ENCODE measurements at places on chromosomes 4 and X. TPM values are rescaled to one million over a fixed set of nuclear protein-coding genes. Genes with fewer than 3 reads are reported as not detected.
A peak's percentile ranks its signal among the peaks of the same experiment; 100 is the strongest.

- DNase-seq = no peak
- no peaks in the 10 kb centered on the region for H3K4me1 ChIP-seq
- H3K36me3 ChIP-seq = no peaks in the 10 kb centered on the region
- no peaks in the 10 kb centered on the region for H3K27me3 ChIP-seq
- no peak overlapping the region for H3K27ac ChIP-seq
These were observed 119.2 kb upstream of the LEF1 start for GRCh38 chr4:108287834-108288413.

DNA sequence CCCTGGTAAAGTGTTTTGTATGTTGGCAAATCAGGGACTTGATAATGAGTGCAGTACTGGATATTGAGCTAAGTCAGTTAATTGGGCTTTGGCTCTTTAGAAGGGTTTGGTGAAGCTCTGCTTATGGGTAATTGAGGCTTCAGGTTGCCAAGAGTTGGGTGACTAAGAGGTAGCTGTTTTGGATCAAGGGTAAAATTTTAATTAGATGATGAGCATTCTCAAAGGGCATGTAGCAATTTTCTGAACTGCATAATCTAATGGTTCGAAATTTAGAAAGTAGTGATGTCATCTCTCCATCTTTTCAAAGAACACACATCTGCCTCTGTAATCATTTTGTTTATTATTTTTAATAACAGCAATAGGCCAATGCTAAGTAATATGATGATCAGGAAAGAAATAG is 5.5 kb upstream of the TRIM2 start:
- no peak overlapping the region for H3K27ac ChIP-seq
- H3K4me3 ChIP-seq = no peak overlapping the region
- DNase-seq = no peak
- H3K27me3 ChIP-seq = no peaks in the 10 kb centered on the region
- no peaks in the 10 kb centered on the region for H3K36me3 ChIP-seq
- H3K4me1 ChIP-seq = no peaks in the 10 kb centered on the region

DNA sequence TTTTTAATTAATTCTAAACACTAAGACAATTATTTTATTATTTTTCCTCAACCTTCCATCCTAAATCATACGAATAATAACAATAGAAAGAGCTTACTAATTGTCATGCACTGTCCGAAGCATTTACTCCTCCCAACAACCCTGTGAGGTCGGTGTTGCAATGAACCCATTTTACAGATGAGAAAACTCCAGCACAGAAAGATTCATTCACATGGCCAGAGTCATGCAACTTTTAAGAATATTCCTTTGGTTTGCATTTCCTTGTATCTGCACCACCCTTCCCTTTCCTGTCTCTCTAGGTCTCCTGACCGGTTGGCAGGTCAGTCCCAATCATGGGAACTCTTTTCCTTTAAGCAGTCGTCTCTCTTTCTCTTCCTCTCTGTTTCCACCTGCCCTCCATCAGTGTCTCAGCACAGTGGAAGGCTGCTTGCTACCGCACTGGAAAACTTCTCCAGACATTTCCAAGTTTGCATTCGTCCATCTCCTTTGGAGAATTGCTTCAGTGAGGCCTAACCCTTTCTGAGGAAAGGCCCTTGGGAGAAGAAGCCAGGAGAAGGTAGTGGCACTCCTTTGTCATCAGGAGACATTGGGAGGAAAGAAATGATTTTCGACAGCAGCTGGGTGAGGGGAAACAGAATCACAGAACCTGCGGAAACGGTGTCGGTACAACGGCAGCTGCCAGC is 1.9 kb upstream of the TMSB4X start:
- no peaks in the 10 kb centered on the region for H3K27me3 ChIP-seq
- H3K27ac ChIP-seq = peak overlapping the region; percentile 98
- peaks cover 30% of the 10 kb centered on the region for H3K36me3 ChIP-seq
- DNase-seq = no peak

- no peaks in the 10 kb centered on the region for H3K4me1 ChIP-seq
- H3K27me3 ChIP-seq = peaks cover 27% of the 10 kb centered on the region
- H3K27ac ChIP-seq = no peak overlapping the region
- no peaks in the 10 kb centered on the region for H3K36me3 ChIP-seq
- no peak for DNase-seq
- no peak overlapping the region for H3K4me3 ChIP-seq
These were observed 40.1 kb upstream of the SETD7 start for GRCh38 chr4:139596034-139596683.

GRCh38 chrX:147898951-147899350 is 12.8 kb upstream of the FMR1 start:
- no peak for DNase-seq
- H3K4me3 ChIP-seq = no peak overlapping the region
- no peaks in the 10 kb centered on the region for H3K36me3 ChIP-seq
- no peak overlapping the region for H3K27ac ChIP-seq
- H3K4me1 ChIP-seq = no peaks in the 10 kb centered on the region

DNA sequence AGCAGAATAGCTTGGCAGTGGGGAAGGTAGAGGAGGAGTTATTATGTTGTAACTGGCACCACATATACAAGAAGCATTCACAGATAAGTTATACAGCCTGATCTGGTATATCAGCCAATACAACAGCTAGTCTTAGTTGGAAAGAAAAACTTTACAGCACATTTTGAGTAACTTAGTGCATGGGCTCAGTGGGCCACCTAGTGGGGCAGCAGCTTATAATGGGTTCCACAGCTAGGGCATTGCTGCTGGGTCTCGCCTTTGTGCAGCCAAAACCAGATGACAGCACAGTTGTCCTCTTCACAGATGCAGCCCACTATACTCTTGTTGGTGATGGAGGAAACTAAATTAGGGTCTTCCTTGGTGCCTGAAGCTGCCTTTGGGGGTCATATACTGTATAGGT is 448.1 kb upstream of the RASGEF1B start:
- no peak for DNase-seq
- H3K27ac ChIP-seq = no peak overlapping the region
- H3K36me3 ChIP-seq = no peaks in the 10 kb centered on the region
- H3K4me3 ChIP-seq = no peak overlapping the region

DNA sequence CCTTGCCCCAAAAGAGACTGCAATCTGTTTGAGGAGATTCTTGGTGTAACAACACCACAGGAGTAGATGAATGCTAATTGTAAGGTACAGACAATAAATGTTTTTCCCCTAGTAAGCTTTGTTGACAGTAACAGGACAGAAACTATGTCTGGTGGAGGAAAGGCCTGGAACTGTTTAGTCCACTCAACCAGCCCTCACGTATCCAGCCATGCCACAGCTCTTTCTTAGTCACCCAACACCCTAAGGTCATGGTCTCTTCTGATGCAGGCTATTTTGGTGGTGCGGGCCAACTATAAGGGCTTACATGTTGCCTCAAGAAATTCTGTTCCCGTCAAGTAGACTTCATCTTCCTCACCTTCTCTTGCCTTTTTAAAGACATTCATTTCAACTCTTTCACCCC is 75.9 kb upstream of the GAB1 start:
- H3K4me1 ChIP-seq = no peaks in the 10 kb centered on the region
- no peaks in the 10 kb centered on the region for H3K36me3 ChIP-seq
- H3K27me3 ChIP-seq = no peaks in the 10 kb centered on the region

GRCh38 chr4:113397114-113397701 is 347.8 kb downstream of the ANK2 start:
- no peaks in the 10 kb centered on the region for H3K36me3 ChIP-seq
- H3K4me3 ChIP-seq = no peak overlapping the region
- no peaks in the 10 kb centered on the region for H3K4me1 ChIP-seq
- peaks cover 2% of the 10 kb centered on the region for H3K27me3 ChIP-seq

- H3K4me1 ChIP-seq = peaks cover 23% of the 10 kb centered on the region
- no peak overlapping the region for H3K27ac ChIP-seq
- peaks cover 2% of the 10 kb centered on the region for H3K36me3 ChIP-seq
- H3K27me3 ChIP-seq = no peaks in the 10 kb centered on the region
- no peak overlapping the region for H3K4me3 ChIP-seq
- no peak for DNase-seq
These were observed 10.5 kb downstream of the PTTG2 start for GRCh38 chr4:37970702-37971101.

GRCh38 chrX:10098270-10098713 is 58.5 kb upstream of the CLCN4 start:
- DNase-seq = peak; percentile 53
- H3K27me3 ChIP-seq = no peaks in the 10 kb centered on the region
- H3K4me3 ChIP-seq = peak overlapping the region; percentile 79
- peaks cover 34% of the 10 kb centered on the region for H3K4me1 ChIP-seq
- H3K27ac ChIP-seq = peak overlapping the region; percentile 87

- H3K4me3 ChIP-seq = no peak overlapping the region
- H3K36me3 ChIP-seq = no peaks in the 10 kb centered on the region
- no peaks in the 10 kb centered on the region for H3K27me3 ChIP-seq
- H3K27ac ChIP-seq = no peak overlapping the region
These were observed 239.1 kb downstream of the CHM start for GRCh38 chrX:85808217-85808616.

GRCh38 chr4:3674479-3674851 is 91.7 kb upstream of the ADRA2C start:
- no peaks in the 10 kb centered on the region for H3K4me1 ChIP-seq
- H3K36me3 ChIP-seq = no peaks in the 10 kb centered on the region
- H3K4me3 ChIP-seq = no peak overlapping the region
- H3K27ac ChIP-seq = no peak overlapping the region
- no peak for DNase-seq

DNA sequence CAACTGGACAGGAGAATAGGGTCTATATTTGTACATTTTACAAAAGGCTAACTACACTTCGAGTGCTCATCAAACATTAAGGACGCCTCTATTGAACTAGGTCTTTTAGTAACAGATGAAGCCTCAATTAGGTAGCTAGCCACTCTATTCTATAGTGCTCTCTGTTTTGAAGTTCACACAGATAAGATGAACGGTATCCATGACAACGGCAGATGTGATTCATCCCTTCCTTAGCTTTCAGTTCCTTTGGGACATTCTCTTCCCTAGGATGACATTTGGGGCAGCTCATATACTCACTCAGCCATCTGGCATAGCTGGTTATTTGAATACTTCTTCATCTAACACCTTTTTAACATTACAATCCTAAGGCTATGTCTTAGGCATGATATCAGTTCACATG is 62.4 kb upstream of the WDFY3 start:
- H3K27me3 ChIP-seq = no peaks in the 10 kb centered on the region
- H3K4me3 ChIP-seq = no peak overlapping the region
- no peaks in the 10 kb centered on the region for H3K36me3 ChIP-seq
- H3K4me1 ChIP-seq = no peaks in the 10 kb centered on the region

DNA sequence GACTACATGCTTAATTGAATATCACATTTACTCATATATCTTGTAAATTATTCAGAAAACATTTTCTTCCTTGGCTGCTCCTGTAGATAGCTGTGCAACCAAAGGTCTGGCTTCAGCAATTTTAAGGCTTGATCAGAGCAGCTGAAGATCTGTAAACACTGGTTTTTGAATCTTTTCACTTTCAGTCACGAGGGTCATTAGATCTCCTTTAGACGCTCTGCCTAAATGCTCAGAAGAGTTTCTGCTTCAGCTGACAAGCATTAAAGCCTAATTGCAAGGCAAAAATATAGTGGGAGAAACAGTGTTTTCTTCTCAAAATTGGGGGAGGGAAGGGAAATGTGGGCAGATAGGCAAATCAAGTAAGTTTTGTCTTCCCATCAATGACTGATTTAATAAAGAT is 25.7 kb downstream of the TRPC5 start:
- DNase-seq = no peak
- no peak overlapping the region for H3K4me3 ChIP-seq
- H3K27me3 ChIP-seq = no peaks in the 10 kb centered on the region

- peak; percentile 13 for DNase-seq
- peaks cover 3% of the 10 kb centered on the region for H3K36me3 ChIP-seq
- H3K4me3 ChIP-seq = peak overlapping the region; percentile 97
- H3K27ac ChIP-seq = peak overlapping the region; percentile 99
- H3K4me1 ChIP-seq = peaks cover 82% of the 10 kb centered on the region
- no peaks in the 10 kb centered on the region for H3K27me3 ChIP-seq
These were observed 441.9 kb downstream of the INPP4B start for GRCh38 chr4:142404191-142404611.

- H3K4me1 ChIP-seq = no peaks in the 10 kb centered on the region
- no peaks in the 10 kb centered on the region for H3K36me3 ChIP-seq
- H3K4me3 ChIP-seq = no peak overlapping the region
- H3K27me3 ChIP-seq = no peaks in the 10 kb centered on the region
These were observed 373.6 kb upstream of the MAGEB2 start for GRCh38 chrX:29841750-29842149.

- H3K4me1 ChIP-seq = no peaks in the 10 kb centered on the region
- no peaks in the 10 kb centered on the region for H3K27me3 ChIP-seq
- no peak overlapping the region for H3K4me3 ChIP-seq
- H3K27ac ChIP-seq = no peak overlapping the region
These were observed 277.3 kb upstream of the TRPC5 start for GRCh38 chrX:112359906-112360305.

GRCh38 chr4:12846368-12846767 is 637.8 kb downstream of the RAB28 start:
- no peaks in the 10 kb centered on the region for H3K27me3 ChIP-seq
- no peaks in the 10 kb centered on the region for H3K4me1 ChIP-seq
- H3K4me3 ChIP-seq = no peak overlapping the region
- no peak overlapping the region for H3K27ac ChIP-seq
- no peak for DNase-seq

- peak overlapping the region; percentile 89 for H3K27ac ChIP-seq
- H3K36me3 ChIP-seq = peaks cover 18% of the 10 kb centered on the region
- peaks cover 7% of the 10 kb centered on the region for H3K4me1 ChIP-seq
- H3K4me3 ChIP-seq = peak overlapping the region; percentile 96
- no peaks in the 10 kb centered on the region for H3K27me3 ChIP-seq
- no peak for DNase-seq
These were observed 359.4 kb upstream of the ZCCHC13 start for GRCh38 chrX:73944563-73944908.

GRCh38 chrX:56114437-56114787 is 117.7 kb upstream of the KLF8 start:
- no peak for DNase-seq
- H3K4me3 ChIP-seq = no peak overlapping the region
- no peaks in the 10 kb centered on the region for H3K4me1 ChIP-seq
- no peak overlapping the region for H3K27ac ChIP-seq

DNA sequence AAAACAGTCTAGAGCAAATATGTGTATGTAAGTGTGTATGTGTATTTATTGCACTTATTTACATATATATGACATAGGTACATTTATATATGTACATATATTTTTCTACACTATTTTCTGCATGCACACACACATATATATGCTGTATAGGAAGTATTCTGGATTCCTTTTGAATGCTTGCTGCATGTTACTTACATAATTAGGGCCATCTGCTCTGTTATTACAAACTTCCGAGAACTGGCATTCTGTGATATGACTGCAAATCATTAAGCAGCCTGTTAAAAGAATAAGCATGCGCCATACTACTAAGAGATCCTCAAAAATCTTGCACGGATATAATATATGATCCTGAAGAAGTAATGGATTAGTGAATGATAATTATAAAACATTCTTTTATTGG is 1157.6 kb upstream of the TENM3 start:
- H3K4me1 ChIP-seq = no peaks in the 10 kb centered on the region
- H3K27ac ChIP-seq = no peak overlapping the region
- DNase-seq = no peak
- no peaks in the 10 kb centered on the region for H3K36me3 ChIP-seq
- H3K27me3 ChIP-seq = no peaks in the 10 kb centered on the region
- H3K4me3 ChIP-seq = no peak overlapping the region

The PDZD4 gene
- total RNA-seq = 0.44 TPM

The GLUD2 gene
- 0.71 TPM for total RNA-seq

The CCDC110 gene
- total RNA-seq = not detected

The NWD2 gene
- total RNA-seq = not detected

The HPGD gene
- total RNA-seq = 3.1 TPM

The GPR173 gene
- total RNA-seq = not detected

The HUWE1 gene
- total RNA-seq = 385 TPM

The TCEAL7 gene
- not detected for total RNA-seq

The PAGE4 gene
- total RNA-seq = not detected

The CTAG2 gene
- total RNA-seq = not detected

The BMPR1B gene
- total RNA-seq = not detected

The UGT8 gene
- total RNA-seq = not detected

The ETDB gene
- total RNA-seq = not detected

The HS6ST2 gene
- 1.1 TPM for total RNA-seq

The DRD5 gene
- total RNA-seq = not detected

The MAGEE2 gene
- total RNA-seq = not detected

The FAM236A gene
- not detected for total RNA-seq

Measured in activated T-helper 1 cell treated with anti-CD3 and anti-CD28 coated beads, Interleukin-12 subunit alpha, Interleukin-12 subunit beta, Interleukin-2, Interleukin-4 antibody, amounts not matched to agents 30 ng/mL and 10 ng/mL and 1 ng/mL, durations not matched to agents 14 hours and 24 hours and 36 hours (primary cell).